ENCODE measurements at places on chromosomes 13 and 19. TPM values are rescaled to one million over a fixed set of nuclear protein-coding genes. Genes with fewer than 3 reads are reported as not detected.

- no peak for DNase-seq
Observed at GRCh38 chr19:17235971-17236777, 9.5 kb downstream of the NR2F6 start.

DNA sequence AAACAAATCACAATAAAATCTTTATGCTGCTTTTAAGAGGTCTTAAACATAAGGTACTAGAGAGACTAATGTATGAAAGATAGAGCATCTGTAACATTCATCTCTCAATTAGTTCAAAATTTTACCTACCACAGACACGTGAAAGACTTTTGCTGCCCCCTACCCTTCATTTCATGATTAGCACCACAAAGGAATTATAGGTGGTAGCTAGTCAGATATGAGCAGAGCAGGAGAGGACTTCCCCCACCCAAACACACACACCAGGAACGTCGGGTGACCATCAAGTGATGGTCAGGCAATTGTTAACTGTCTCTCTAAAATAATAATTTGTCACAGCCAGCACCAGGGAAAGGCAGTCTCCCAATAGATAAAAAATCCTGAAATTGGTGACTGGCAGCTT is 1531.7 kb upstream of the SPRY2 start:
- DNase-seq = peak; percentile 53

DNA sequence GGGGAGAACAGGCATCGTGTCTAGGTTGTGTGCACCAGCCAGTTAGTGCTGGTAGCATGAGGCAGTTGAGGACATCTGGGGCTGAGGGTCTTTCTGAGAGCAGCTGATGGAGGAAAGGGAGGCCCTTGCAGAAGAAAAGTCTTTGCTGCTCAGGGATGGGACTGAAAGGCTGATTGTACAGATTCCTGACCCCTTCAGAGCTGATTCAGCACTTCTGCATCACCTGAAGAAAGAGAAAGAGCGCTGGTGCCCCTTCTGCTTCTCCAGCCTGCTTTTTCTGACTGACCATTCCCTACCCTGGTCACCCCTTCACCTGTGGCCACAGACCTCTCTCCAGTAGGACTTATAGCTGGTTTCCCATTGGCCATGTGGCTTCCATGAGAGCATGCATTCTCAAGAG is 476.2 kb downstream of the TSHZ3 start:
- DNase-seq = no peak

DNA sequence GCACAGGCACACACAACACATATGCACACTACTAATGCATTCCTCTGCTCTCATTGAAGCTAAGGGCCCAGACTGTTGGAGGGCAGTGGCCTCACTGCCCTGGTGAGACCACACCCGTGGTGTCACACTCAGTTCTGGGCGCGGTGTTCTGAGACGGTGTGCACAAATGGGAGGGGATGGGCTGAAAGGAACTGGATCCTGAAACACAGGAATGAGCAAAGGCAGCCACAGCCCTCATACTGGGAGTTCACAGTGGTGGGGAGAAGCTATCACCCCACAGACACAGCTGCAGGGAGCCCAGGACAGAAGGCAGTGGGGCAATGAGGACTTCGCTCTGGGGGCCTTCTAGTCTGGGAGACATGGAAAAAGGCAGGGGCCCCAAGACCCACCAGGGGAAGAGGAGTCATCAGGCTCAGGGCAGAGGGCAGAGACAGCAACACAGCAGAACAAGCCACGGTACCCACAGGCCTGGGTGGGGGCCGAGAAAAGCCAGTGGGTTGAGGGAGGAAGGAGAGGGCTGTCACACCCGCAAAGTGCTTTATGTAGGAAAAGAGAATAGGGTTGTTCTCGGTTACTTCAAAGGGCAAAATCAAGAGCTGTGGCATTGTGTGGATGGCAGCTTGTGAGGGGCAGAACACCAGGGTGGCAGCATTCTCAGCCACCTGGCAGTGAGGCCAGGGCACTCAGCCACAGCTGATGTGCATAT is 75.4 kb upstream of the GPR183 start:
- DNase-seq = no peak

- DNase-seq = no peak
Observed at GRCh38 chr19:45147835-45148676, 12.7 kb downstream of the NKPD1 start.

DNA sequence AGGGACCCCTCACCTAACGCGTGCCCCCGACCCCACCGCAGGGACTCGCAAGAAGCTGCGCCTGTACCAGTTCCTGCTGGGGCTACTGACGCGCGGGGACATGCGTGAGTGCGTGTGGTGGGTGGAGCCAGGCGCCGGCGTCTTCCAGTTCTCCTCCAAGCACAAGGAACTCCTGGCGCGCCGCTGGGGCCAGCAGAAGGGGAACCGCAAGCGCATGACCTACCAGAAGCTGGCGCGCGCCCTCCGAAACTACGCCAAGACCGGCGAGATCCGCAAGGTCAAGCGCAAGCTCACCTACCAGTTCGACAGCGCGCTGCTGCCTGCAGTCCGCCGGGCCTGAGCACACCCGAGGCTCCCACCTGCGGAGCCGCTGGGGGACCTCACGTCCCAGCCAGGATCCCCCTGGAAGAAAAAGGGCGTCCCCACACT is 4.7 kb upstream of the MYBPC2 start:
- peak; percentile 86 for DNase-seq

Gene MIDN
- total RNA-seq = 28.7 TPM

Gene CDX2
- 34.6 TPM for total RNA-seq

Measured in hepatocyte (in vitro differentiated cells).